ENCODE measurements at places on chromosomes 1 and 21.

- DNase-seq: no peak
These were observed 62.5 kb downstream of the CHRM3 start for GRCh38 chr1:239448911-239449310.

- no peak for DNase-seq
These were observed 24.3 kb downstream of the CAMK1G start for GRCh38 chr1:209607795-209608178.

- DNase-seq: no peak
These were observed 15.1 kb upstream of the TAS1R2 start for GRCh38 chr1:18874600-18874999.

DNA sequence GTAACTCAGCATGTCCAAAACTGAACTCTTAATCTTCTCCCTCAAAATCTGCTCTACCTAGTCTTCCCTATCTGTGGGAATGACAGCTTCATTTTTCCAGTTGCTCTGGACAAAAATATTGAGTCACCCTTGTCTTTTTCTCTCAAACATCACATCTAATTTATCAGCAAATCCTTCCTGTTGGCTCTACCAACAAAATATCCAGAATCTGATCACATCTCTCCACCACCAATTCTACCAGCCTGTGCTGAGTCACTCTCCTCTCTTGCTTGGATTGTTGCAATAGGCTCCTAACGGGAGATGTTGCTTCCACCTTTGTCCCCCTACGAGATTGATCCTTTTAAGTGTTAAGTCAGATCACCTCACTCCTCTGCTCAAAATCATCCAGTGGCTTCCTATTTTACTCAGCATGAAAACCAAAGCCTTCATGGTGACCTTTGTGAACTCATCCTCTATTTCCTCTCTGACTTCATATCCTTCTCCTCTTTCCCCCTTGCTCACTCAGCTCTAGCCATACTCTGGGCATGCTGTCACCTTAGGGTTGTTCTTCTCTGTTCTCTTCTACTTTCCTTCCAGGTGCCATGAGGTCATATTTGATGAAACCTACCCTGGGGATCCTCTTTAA is 21.5 kb upstream of the SMYD2 start:
- no peak for DNase-seq

GRCh38 chr1:50023292-50024159 is at the start of gene AGBL4:
Gene AGBL4 (minus strand): TSS chr1:50023954.
- DNase-seq: no peak

DNA sequence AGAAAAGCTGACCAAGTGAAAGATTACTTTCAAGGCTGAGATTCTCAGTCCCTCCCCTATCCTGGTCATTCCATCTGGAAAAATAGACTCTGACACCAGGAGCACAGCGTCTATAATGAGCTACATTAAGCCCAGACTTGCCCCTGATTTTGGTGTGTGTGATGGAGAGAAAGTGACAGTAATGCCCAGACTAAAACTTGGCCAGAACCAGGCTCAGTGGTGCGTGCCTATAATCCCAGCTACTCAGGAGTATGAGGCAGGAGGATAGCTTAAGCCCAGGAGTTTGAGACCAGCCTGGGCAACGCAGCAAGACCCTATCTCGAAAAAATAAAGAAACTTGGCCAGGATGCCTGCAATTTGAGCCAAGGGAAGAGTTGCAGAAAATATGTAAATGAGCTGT is 15.9 kb downstream of the PLEKHA6 start:
- DNase-seq: no peak

DNA sequence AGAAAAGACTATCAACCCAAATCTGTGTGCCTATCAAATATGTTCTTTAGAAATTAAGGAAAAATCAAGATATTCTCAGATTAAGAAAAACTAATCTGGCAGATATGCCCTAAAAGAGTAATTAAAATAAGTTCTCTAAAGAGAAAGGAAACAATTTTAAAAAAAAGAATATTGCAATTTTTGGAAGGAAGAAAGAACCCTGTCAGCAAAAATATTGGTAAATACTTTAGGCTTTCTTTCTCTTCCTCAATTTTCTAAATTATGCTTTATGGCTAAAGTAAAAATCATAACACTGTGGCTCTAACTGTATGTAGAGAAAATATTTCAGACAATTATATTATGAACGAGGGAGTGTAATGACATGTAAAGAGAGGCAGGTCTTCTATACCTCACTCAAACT is 691.3 kb upstream of the PTBP2 start:
- no peak for DNase-seq

GRCh38 chr1:178645808-178646200 is 79.2 kb upstream of the RALGPS2 start:
- DNase-seq: no peak

All from cortex of kidney (tissue), 1 donor.